ENCODE measurements at places on chromosomes 6 and 20.
A peak's percentile ranks its signal among the peaks of the same experiment; 100 is the strongest.

GRCh38 chr6:47967843-47968242 is 143.2 kb downstream of the PTCHD4 start:
- DNase-seq, result no peak

DNA sequence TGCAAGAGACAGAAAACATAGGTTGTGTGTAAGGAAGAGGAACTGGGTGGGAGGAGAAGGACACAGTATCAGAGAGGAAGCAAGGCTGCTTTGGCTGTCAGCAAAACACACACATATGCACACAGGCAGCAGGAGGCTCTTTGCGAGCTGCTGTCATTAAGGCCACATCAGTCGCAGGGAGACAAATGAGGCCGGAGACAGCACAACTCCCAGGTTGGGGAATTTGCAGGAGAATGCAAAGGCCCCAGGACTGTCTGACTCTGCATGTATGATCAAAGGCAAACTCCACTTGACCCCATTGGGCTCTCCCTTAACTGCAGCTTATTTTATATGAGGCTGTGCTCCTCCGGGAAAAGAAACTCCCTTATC is 35.3 kb downstream of the METTL24 start:
- no peak for DNase-seq

- DNase-seq, result no peak
Observed at GRCh38 chr20:21453690-21454089, 56.4 kb upstream of the NKX2-4 start.

DNA sequence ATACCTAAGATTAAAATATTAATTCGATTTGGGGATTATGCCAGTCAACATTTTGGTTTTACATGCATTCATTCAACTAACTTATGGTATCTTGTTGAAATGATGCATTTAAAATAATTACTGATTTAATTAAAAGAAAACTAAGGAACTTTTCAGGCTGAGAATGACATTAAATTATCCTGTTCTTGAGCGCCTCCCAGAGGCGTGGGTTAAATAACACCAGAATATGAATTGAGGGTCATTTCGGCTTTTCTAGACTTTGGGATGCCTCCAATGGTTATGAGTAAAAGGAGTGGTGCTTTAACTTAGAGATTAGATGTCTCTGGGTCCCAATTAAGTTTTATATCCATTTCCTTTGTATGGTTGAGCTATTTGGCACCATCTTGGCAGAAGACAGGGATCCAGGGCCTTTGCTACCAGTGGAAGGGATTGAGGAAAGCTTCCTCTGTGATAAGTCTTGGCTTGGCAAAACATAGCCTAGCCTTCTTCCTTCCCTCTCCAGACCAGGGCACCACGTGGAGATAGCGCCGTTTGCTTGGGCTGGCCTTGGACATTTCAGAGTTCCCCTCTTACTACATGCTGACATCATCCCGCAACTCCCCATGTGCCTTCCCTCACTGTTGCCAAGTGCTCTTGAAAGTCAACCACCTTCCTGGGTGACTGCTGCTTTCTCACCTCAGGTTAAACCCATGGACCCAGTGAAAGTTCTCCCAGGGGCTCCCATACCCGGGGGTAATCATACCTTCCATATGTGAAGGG is 28.7 kb downstream of the GNAS start:
- no peak for DNase-seq

DNA sequence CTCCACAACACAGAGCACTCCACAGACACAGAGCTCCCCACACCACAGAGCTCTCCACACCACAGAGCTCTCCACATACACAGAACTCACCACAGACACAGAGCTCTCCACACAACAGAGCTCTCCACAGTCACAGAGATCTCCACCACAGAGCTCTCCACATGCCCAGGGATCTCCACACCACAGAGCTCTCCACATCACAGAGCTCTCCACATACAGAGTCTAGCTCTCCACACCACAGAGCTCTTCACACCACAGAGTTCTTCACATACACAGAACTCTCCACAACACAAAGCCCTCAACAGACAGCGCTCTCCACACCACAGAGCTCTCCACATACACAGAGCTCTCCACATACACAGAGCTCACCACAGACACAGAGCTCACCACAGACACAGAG is 55.3 kb downstream of the ERMARD start:
- DNase-seq, result no peak

DNA sequence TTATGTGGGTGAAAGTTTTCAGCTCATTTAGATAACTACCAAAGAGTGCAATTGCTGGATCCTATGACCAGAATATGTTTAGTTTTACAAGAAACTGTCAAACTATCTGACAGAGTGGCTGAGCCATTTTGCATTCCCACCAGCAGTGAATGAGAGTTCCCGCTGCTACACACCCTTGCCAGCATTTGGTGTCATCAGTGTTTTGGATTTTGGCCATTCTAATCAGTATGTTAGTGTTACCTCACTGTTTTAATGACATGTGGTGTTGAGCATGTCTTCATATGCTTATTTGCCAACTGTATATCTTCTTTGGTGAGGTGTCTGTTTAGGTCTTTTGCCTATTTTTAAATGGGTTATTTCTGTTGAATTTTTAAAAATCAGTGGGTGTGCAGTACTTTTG is 120.9 kb downstream of the CFAP61 start:
- DNase-seq, result no peak

DNA sequence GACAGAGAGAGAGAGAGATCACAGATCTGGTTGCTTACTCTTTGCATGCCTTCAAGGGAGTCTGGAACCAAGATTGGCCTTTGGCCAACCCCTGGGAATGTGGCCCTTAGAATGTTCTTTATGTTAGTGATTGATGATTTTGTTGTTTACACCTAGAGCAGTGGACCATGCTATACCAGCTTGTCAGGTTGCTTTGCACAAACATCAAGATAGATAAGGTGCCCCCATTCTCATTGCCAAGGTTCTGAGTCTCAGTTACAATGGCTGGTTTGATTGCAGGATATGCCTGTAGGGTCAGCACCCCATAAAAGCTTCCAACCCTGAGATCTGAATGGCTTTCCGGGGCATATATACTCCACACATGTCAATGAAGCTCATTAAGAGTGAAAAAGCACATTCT is 53.5 kb upstream of the SLC2A12 start:
- no peak for DNase-seq

DNA sequence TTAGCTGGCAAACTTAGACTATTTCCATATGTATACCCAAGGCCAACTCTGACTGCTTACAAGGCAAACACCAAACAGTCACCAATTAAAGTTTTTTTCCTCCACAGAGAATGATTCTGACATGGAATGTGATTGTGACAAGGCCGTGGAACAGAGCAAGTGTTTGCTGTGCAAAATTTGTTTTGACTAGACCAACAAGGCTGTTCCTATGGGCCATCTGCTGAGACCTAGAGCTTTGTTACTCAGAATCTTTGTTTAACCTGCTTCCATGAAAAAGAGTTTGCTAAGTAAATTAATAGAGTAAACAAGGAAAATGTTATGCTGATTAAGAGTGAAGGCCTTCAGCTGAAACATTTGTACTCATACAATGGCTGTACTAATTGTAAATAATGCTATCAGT is 51.6 kb upstream of the IMPG1 start:
- DNase-seq, result no peak

DNA sequence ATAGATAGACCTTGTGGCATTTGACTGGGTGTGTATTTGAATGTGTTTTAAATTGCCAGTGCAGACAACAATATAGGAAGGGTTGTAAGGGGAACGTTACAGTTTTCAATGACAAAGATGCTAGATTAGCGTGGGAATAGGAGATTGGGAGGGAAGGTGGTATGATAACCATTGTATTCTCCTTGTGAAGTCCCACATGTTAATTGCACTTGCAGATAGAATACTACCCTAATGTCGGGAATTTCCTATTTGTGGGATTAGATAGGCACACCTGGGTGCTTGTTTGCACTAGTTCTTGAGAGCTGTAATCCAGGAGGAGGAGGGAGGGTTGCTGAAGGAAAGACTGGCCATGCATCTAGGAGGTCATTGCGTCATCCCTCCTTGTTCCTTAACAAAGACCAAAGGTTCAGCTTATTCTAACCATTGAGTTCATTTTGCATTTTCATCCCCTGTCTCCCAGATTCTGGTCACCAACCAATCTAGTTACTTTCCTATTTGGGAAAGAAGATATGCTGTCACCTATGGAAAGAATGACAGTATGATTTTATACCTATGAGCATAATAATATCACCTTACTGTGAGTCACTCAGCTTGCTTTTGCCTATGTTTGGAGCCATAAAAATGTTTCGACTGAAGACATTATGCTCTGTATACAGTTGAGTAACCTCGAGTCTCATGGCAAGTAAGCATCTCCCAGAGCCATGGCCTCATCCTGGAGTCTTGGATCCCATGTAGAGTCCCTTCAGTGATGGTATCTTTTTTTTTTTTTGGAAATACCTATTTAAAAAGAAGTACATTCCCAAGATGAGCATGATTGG is 201.5 kb downstream of the DTNBP1 start:
- no peak for DNase-seq

DNA sequence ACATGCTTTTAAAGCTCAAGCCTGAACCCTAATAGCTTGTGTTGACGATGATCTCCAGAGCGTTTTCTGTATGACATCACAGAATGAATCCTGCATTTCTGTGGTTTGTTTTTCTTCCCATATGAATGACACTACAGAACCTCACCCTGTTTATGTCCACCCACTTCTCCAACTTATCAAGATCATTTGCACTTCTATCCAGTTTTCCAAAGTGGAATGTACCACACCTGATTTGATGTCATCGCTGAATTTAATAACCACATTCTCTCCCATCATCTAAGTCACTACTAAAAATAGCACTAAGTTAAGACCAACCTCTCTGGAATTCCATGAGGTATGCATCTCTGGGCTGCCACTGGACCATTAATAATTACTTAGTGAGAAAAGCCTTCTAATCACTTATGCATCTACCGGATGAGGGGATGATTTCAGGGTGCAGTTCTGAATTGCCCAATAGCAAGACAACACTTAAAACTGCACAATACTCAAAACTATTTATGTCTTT is 33.3 kb upstream of the CITED2 start:
- DNase-seq, result no peak

DNA sequence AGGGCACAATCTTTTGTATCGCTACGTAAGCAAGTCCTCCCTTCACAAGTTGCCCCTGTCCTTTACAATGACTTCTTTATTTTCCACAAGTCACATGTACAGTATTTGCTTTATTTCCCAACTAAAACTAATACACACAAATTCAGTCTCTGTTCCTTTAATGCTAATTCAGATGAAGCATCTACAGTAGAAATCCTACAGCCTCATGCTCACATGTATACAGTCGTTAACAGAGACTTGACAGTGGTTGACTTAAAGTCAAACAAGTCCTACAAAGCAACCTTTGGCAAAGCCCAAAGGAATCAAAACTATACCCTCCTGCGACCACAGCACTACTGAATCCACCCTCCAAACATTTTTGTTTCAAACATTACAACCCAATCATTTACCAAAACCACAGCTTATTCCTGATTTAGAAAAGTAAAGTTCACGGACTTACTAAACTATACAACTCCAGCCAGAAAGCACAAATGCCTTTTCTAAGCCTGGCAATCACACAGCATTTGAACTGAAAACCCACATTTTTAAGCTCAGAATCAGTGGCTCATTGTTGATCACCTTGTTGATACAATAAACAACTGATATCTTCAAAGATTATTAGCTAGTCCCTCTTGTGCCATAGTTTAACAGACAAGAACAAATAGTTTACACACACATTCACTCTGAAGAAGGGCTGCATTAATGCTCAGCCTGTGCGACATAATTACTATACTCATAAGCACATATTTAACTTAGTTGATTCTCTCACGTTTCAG is 70.9 kb upstream of the NHSL1 start:
- no peak for DNase-seq

DNA sequence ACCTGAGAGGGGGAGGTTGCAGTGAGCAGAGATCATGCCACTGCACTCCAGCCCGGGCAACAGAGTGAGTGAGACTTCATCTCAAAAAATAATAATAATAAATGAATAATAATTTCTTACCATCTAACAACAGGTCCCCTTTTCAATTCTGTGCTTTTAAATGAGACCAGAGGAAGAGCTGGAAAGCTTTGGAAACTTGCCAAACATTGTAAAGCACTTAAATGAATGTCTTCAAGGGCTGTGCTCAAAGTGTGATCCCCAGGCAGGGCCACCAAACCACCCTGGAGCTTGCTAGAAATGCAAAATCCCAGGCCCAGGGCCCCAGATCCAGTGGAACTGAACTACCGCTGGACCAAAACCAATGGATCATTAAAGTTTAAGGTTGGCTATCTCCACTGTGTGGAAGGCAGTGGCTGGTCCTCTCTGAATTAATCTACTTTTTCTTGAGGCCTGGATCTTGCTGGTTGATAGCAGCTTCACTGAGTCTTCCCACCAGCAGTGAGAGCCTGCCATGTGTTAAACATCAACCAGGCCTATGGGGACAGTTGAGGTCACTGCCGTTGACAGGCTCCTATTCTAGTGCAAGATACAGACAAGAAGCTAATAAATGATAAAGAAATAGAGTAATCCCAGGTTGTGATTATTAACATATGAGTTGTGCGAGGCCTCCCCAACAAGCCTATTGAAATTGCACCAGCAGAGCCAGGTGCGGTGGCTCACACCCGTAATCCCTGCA is 23.7 kb upstream of the TFAP2C start:
- no peak for DNase-seq

- no peak for DNase-seq
Observed at GRCh38 chr20:60219984-60220562, 261.9 kb downstream of the CDH26 start.

DNA sequence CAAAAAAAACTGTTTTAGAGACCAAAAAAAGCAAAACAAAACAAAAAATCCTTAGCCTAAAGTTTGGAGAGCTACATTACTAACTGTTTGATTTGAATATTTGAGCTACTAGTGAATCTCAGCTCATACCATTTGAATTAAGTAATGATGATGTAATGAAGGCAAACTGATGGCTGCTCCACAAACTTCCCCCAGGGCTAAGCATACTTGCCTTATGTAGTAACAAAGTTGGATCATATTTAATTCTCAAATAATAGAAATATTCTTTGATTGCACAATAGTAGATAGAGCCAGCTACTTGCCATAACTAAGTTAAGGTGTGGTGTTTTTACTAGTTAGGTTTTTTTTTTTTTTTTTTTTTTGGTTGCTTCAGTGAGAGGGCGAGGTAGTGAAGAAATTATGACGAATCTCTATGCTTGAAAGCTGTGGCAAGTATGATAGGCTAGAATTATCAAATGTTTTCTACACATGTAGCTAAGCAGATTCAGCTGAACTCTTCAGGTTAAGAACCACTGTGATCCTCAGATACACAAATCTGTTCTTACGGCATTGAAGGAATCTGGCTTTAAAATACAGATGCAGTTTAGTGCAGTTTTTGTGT is 2.9 kb downstream of the RAB32 start:
- no peak for DNase-seq

- no peak for DNase-seq
Observed at GRCh38 chr6:170259278-170259677, 31.6 kb downstream of the DLL1 start.

GRCh38 chr6:7195339-7196018 is 87.7 kb downstream of the RREB1 start:
- DNase-seq, result no peak

- peak; percentile 86 for DNase-seq
Observed at GRCh38 chr6:28865401-28866204, 58.2 kb downstream of the TRIM27 start.

DNA sequence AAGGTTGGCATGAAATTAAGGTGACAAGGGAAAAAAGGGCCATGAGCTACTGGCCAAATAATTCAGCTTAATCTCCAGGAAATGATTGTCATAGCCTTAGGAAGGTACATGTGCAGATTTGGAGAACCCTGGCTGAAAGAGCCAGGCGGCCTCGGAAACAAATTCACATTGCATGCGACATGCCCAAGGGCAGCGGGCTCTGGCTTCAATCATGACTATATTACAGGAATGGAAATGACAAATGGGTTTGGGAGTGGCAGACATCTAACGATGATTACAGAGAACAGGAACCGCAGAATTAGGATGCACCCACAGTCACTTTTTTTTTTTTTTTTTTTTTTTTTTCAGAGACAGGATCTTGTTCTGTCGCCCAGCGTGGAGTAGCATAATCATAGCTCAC is 112.4 kb upstream of the SALL4 start:
- no peak for DNase-seq
